ENCODE measurements at places on chromosomes 2 and 18.

DNA sequence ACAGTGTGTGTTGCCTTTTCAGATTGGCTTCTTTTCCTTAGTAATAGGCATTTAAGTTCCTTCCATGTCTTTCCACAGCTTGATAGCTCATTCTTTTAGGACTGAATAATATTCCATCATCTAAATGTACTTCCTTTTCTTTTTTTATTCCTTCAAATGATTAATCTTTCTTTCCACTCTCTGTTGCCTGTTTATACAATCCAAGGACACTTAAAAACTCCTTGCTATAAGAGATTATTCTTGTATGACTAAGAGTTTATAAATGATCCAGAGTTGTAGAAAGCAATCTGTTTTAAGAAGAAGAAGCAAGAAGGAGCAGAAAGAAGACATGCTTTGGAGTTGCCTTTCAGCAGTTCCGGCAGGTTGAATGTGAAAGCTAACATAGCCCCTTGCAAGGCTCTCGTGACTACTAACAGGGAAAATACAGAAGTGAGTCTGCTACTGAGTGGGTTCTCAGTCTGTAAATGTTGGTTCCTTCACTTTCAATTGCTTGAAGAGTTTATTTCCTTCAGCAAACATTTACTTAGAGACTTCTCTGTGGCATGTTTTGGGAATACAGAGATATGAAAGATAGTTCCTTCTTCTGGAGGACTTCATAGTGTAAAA is 123.0 kb downstream of the PMAIP1 start:
- DNase-seq, result no peak

GRCh38 chr2:163369111-163369510 is 366.7 kb downstream of the FIGN start:
- DNase-seq, result no peak

DNA sequence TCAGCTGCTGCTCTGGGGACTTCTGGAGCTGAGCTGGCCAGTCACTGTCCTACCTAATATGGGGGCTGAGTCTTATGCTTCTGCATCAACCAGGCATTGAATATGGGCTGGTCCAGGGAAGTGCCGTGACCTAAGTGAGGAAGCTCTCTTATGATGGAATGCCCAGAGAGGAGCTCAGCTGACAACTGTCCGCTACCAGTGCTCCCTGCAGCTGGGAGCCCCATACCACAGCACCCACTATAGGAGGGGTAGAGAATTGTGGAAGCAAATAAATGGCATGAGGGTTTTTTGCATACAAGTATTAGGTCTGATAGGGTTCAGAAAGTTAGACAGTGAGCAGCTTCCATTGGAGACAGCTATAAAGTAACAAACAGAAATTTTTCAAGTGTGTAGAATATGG is 4.5 kb downstream of the TIMM21 start:
- DNase-seq, result no peak

- DNase-seq, result no peak
Measured at GRCh38 chr18:46360866-46361265, 256.7 kb downstream of the HAUS1 start.

- DNase-seq, result no peak
Measured at GRCh38 chr2:101795033-101795432, 97.5 kb downstream of the MAP4K4 start.

DNA sequence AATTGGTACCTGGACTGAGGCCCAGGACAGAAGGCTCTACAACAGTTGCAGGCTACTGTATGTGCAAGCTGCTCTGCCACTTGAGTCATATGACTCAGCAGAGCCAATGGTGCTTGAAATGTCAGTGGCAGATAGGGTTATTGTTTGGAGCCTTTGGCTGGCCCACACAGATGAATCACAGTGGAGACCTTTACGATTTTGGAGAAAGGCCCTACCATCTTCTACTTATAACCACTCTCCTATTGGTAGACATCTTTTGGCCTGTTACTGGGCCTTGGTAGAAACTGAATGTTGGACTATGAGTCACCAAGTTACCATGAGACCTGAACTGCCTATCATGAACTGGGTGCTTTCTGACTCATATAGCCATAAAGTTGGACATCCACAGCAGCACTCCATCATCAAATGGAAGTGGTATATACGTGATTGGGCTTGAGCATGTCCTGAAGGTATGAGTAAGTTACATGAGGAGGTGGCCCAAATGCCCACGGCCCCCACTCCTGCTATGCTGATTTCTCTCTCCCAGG is 88.9 kb upstream of the NRXN1 start:
- no peak for DNase-seq

- no peak for DNase-seq
Measured at GRCh38 chr2:65137197-65137775, 7.4 kb upstream of the RAB1A start.

- DNase-seq, result no peak
Measured at GRCh38 chr2:36427790-36428243, 72.2 kb downstream of the CRIM1 start.

DNA sequence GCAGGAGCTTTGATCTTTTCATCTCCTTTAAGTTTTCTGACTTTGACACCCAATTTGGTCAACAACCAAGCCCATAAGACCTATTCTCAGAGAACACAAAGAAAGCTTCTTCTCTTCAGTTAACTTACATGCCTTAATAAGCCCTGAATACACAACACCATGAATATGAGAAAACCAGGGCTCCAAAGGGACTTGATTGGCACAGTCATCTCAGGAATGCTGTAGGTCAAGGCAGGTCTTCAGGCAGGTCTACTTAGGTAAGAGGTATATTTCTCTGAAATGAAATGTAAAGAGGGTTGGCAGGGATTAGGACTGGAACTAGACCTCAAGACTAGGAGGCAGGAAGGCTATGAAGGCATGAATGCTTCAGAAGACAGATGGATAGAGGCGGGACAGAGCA is 24.4 kb upstream of the EIF2AK3 start:
- no peak for DNase-seq

- DNase-seq, result no peak
Measured at GRCh38 chr2:86364894-86365293, 27.5 kb upstream of the REEP1 start.

DNA sequence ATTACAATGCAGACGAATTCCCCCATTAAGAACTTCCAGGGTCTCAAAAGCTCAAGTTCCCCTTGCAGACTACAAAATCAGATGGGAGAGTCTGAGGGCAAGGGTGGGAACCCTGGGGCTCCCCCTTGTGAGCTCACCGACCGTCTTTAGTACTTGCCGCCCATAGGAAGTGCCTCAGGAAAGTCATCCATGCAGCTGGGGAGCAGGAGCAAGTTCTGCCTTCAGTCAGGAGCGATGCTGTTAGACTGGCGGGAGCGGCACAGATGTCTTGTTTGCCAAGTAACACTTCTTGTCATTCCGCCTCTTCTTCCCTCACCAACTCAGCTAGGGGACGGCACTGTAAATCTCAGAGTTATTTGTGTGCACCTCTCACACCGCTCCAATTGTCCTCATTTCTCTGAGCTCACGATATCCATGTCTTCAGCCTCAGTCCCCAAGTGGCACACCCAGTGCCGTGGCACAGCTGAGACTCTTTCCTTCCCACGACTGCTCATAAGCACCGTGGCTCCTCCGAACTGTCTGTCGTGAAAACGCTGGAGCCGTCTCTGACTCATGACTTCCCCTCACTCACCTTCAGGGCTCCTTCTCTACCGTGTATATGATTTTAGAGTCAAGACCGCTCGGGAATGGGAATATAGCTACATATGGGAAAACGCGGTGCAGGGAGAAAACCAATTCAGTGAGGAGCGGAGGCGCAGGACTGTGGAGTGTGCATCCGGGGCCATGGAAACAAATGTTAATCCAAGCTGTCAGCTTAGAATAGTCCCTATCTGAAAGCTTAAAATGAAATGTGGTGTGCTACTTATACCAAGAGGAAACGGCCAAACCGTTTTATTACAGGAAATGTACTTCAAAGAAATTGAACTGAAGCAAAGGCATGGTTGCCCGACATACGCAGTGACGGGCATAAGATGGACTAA is 34.0 kb downstream of the UXS1 start:
- DNase-seq, result no peak

DNA sequence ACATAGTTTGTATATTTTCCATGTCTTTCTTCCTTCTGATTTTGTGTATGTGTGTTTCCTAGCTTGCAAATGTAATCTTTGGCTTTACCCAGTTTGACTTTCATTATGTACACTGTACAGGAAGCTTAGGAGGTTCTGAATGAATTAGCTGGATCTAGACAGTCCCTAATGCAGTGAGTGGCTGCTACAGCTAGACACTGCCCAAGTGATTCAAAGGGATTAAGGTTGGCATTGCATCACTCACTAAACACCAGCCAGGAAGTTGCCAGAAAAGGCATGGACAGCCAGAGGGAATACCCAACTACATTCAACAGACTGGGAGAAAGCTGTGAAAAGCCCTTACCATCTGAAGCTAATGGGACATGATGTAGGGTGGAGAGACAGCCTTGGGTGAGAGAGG is 316.0 kb upstream of the MEX3C start:
- DNase-seq, result no peak

DNA sequence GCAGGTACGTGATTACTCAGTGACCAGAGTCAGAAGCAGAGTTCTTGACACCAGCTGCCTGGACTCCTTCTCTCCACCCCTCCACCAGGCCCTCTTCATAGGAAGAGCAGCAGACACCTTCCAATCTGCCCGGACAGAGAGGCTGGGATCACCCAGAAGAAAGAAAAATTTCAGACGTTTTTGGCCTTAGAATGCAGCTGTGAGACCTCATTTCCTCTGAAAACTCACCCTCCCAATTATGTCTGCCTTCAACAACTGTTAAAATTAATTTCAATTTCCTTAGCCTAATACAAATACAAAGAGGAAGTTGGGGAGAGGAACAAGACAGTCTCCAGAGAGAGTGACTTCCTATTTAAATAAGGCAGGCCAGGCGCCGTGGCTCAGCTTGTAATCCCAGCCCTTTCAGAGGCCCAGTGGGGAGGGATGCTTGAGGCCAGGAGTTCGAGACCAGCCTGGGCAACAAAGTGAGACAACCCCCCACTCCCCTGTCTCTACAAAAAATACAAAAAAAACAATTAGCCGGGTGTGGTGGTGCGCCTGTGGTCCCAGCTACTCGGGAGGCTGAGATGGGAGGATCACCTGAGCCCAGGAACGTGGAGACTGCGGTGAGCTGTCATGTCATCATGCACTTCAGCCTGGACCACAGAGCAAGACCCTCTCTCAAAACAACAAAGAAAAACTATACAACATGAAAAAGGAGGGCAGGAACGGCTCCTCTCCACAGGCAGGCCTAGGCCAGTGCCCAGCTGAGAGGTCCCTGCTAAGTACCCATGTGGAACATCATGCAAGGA is 1.6 kb downstream of the SLC66A2 start:
- DNase-seq, result no peak

- no peak for DNase-seq
Measured at GRCh38 chr2:70656421-70657010, 102.9 kb upstream of the TGFA start.

DNA sequence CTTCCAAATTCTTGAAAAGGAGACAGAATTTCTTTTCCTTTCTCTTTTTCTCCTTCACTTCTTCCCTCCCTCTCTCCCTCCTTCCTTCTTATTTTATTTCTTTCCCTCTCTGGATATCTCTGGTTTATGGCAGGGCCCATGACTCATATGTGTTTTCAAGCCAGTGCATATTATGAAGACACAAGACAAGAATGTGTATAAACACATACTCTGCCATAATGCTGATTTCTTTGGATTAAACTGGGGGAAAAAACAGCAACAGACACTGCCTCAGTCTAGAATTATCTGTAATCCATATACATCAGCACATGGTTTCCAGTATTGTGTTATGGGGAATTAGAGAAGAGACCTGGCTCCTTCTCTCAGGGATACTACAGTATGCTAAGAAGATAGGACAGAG is 82.8 kb upstream of the CPO start:
- no peak for DNase-seq

DNA sequence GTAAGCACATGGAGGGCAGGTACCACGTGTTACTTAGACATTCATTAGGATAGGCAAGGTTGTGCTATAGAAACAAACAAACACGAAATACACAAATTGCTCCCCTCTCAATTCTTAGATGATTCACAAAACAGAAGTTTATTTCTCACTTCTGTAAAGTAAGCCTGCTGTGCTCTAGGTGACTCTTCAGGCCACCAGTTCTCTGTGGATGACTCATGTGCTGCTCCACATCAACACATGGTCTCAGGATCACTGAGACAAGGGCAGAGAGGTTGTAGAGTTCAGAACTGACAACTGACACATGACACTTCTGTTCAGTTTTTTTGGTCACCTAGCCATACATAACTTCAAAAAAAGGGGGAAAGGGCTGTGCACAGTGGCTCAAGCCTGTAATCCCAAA is 70.6 kb downstream of the DAW1 start:
- DNase-seq, result no peak

All from iPS DF 19.7 (cell line).